Kidney epithelial cell (primary cell): ENCODE measurements at places on chromosomes 11 and 22.

DNA sequence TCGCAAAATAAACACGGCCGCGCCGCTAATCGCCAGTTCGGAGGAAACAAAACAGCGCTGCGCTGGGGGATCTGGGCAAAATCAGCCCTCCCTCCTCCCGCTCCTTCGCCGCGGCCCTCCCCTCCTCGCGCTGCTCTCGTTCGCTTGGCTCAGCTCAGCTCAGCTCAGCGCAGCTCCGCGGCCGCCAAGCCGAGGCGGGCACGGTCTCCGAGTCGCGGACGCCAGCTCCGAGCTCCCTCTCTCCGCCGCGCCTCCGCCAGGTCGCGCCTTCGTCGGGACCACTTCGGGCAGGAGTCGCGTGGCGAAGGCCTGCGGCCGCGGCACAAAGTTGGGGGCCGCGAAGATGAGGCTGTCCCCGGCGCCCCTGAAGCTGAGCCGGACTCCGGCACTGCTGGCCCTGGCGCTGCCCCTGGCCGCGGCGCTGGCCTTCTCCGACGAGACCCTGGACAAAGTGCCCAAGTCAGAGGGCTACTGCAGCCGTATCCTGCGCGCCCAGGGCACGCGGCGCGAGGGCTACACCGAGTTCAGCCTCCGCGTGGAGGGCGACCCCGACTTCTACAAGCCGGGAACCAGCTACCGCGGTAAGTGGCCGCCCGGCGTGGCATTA, at the start of gene SPON1:
Gene SPON1, plus strand, starts transcription at position 162 of the 607 bp plus-strand sequence. Its CDS starts 182 bp downstream, at position 344.
- no peak for DNase-seq

DNA sequence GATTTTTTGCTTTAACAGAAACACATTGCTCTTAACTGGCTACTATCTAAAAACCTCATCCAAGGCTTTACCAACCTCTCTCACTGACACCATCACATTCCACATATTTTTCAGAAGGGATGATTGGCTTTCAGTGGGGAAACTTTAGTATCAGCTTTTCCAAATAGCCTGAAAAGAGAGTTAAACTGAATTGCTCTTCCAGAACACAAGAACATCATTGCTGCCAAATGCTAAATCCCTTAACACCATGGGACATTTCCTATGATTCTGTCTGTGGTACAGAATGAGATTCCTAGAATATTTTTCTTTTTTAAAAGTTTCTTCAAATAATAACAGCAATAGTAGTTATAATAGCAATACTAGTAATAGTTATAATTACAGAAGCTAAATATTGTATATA, 45.4 kb downstream of the SOX6 start:
- DNase-seq: no peak

- no peak for DNase-seq
Observed at GRCh38 chr11:104582431-104582830, 315.8 kb downstream of the CASP12 start.

- no peak for DNase-seq
Observed at GRCh38 chr11:134151083-134151747, 72.6 kb downstream of the NCAPD3 start.

- no peak for DNase-seq
Observed at GRCh38 chr22:31278626-31279326, 13.5 kb downstream of the PIK3IP1 start.

- no peak for DNase-seq
Observed at GRCh38 chr11:130842001-130842400, 74.3 kb downstream of the SNX19 start.

GRCh38 chr11:128476049-128476448, 111.3 kb downstream of the ETS1 start:
- no peak for DNase-seq

GRCh38 chr11:111298413-111299100, at the start of gene POU2AF3:
TSS of gene POU2AF3 (plus strand) at chr11:111298546. CDS start at chr11:111298582, 36 bp downstream.
- no peak for DNase-seq

GRCh38 chr11:81825346-81825745, 908.3 kb downstream of the FAM181B start:
- DNase-seq: no peak

GRCh38 chr22:45425101-45425500, 11.6 kb downstream of the RIBC2 start:
- no peak for DNase-seq

DNA sequence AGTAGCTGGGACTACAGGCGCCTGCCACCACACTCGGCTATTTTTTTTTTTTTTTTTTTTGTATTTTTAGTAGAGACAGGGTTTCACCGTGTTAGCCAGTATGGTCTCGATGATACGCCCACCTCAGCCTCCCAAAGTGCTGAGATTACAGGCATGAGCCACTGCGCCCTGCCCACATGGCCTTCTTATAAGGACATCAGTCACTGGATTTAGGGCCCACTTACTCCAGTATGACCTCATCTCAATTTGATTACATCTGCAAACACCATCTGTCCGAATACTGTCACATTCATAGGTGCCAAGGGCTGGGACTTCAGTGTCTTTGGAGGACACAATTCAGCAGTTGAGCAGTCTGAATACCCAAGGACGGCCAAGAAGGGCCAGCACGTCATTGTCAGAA, 8.2 kb upstream of the PRR5 start:
- DNase-seq: no peak

DNA sequence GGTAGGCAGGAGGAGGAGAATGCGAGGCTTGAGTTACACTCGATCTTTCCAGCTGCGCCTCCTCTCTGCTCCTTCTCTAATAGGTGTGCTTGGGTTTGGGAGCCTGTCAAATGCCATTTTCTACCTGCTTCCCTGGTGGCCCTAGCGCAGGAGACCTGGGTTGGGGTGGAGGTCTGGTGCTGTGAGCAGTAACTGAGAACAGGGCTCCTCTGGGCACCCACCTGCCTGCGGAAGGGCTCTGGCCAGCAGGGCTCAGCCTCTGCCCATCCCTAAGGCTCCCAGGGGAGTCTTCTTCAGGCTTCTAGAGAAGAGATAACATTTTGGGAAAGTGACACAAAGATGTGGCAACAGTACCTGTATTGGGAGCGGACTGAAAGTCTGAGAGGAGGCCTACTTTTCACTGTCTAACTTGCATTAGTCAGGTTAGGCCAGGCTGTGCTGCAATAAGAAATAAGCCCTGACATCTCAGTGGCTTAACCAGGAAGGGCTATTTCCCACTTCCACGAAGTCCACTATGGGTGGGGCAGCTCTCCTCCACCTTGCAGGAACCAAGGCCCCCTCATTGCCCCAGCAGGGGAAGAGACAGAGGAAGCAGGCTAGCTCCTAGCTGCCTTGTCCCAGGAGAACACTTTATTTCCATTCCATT, 7.7 kb upstream of the LTO1 start:
- no peak for DNase-seq

DNA sequence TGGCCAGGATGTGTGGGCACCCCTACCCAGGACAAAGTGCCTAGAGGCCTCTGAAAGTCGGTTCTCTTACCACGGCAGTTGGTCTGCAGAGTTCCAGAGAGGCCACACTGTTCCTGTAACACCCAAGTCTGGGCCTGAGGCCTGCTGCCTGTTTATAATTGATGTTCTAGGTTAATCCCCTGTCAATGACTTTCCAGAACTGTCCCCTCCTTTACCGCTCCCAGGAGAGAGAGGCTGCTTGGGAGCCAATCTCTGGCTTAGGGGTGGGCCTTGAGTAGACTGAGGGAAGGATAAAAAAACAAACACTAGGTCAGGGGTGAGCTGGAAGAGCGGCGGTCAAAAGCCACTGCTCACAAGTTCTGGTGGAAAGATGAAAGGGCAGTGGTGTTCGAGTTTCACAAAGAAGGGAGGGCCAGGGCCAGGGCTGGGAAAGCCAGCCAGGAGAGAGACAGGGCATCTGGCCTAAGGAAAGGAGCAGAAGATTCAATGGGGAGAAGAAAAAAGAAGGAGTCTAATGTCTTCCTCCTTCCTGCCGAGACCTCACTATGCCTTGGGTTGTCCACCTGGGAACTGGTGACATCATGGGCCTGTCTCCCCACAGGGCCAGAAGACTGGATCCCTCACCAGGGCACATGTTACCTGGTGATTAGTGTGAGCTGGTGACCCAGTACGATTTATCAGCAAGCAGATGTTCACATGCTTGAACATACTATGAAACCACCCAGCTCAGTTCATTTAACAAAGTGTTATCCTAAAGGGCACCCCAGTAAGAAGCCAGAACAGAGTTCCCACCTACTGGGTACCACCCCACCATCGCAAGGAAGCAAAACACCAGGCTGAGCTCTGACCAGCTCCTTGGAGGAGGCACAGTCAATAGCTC, 50.2 kb downstream of the PC start:
- DNase-seq: no peak

GRCh38 chr11:113316256-113316655, 1.9 kb downstream of the TTC12 start:
- no peak for DNase-seq

- no peak for DNase-seq
Observed at GRCh38 chr11:76790251-76790650, 7.1 kb downstream of the TSKU start.

DNA sequence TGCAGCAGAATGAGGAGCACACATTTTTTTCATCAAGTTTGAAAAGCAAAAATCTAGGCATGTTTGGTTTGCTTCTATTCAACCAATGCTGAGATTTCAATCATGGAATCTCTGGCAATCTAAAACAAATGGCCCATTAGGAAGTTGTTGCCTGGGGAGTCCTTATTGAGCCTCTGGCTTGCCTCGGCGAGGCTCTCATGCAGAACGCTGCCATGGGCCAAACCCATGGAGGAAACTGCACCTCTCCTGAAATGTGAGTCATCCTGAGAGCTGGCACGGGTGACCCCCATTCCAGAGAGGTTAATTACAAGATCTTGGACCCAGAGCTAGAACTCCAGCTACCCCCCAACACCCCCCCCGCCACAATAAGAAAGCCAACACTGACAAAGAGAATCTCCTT, 80.7 kb downstream of the MN1 start:
- DNase-seq: peak; percentile 26

DNA sequence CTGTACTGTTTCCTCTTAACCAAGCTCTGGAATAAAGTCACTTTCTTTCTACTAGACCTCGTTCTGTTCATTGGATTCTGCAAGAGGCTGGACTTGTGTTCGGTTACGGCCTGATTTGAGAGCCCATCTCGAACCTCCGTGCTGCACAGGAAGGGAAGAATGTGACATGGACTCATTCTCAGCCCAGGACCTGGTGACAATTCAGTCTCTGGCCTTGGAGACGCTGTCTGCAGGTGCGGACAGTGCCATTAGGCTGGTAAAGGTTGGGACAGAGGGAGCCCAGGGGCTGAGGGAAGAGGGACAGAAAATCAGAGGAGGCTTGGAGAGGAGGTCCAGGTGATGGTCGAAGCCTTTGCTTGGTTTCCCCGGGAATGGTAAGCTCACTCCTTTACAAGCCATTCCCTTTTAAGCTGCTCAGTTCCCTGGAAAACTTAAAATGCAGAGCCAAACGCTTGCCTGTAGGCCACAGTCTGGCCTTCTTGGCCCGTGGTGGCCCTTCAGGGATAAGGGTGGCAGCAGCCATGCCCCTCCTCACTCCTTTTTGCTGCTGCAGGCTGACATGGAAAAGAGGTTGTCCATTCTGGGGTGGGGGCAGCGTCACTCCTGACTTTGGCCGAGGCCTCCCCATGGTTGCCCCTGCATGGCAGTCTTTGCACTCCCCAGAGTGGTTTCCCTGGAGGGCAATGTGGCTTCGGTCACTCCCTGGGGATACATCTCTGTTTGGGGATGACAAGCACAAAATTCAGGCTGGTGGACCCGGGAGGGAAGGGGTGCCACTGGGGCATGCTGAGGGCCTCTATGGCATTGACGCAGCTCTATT, 52.3 kb downstream of the SHISAL1 start:
- no peak for DNase-seq

GRCh38 chr11:882596-882995, 28.0 kb downstream of the CHID1 start:
- DNase-seq: no peak

- no peak for DNase-seq
Observed at GRCh38 chr11:33773404-33773986, 825 bp downstream of the FBXO3 start.

DNA sequence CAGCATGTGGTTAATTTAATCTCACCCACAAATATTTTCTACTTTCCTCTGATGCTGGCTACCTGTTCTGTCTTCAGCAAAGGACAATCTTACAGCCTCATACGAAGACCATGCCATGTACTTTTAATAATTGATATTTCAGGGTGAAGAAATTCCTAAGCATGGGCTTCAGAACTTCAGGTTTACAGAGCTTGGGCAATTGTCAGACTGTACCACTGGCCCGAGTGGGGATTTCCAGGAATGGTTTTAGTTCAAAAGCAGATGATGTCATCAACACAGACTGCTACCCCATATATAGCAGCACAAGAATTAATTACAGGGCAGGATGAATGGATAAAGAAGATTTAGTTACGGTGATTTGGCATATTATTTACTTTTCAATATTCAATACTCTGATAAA, 171.8 kb downstream of the ETS1 start:
- no peak for DNase-seq

GRCh38 chr11:19225123-19225522, 15.6 kb downstream of the E2F8 start:
- DNase-seq: no peak

GRCh38 chr11:105491394-105491793, 118.5 kb upstream of the GRIA4 start:
- no peak for DNase-seq

- no peak for DNase-seq
Observed at GRCh38 chr11:110207123-110207522, 89.3 kb downstream of the RDX start.

- no peak for DNase-seq
Observed at GRCh38 chr11:47714554-47715081, 551 bp downstream of the AGBL2 start.
